Small intestine (tissue), 16 donors: ENCODE measurements at places on chromosomes 6 and 20. TPM values are rescaled to one million over a fixed set of nuclear protein-coding genes. Genes with fewer than 3 reads are reported as not detected.

KHDRBS2 gene
- 9.0 TPM for polyA plus RNA-seq

GRCh38 chr6:31717499-31718222, 2.5 kb downstream of the LY6G6D start:
- no peak for DNase-seq
- H3K4me1 ChIP-seq = no peaks in the 10 kb centered on the region
- H3K36me3 ChIP-seq = no peaks in the 10 kb centered on the region

DNA sequence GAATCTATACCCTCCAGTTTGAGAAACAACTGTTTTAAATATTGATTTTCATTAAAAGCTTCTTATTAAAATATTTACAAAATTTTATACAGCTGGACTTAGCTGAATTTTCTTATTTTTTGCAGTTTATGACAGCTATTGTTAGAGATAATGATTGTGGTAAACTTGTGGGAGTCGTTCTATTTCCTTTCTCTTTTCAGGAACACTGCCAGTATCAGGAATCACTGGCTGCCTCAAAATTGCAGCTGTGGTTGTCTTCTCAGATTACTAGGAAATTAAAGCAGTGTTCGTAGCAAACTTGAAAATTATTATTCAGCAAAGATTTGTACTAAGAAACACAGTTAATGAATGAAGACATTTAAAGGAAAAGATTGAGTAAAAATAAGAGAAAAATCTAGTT, 311.0 kb downstream of the CENPW start:
- no peaks in the 10 kb centered on the region for H3K4me1 ChIP-seq
- no peaks in the 10 kb centered on the region for H3K36me3 ChIP-seq
- H3K4me3 ChIP-seq = no peak overlapping the region

PGK2 gene
- polyA plus RNA-seq = not detected

DNA sequence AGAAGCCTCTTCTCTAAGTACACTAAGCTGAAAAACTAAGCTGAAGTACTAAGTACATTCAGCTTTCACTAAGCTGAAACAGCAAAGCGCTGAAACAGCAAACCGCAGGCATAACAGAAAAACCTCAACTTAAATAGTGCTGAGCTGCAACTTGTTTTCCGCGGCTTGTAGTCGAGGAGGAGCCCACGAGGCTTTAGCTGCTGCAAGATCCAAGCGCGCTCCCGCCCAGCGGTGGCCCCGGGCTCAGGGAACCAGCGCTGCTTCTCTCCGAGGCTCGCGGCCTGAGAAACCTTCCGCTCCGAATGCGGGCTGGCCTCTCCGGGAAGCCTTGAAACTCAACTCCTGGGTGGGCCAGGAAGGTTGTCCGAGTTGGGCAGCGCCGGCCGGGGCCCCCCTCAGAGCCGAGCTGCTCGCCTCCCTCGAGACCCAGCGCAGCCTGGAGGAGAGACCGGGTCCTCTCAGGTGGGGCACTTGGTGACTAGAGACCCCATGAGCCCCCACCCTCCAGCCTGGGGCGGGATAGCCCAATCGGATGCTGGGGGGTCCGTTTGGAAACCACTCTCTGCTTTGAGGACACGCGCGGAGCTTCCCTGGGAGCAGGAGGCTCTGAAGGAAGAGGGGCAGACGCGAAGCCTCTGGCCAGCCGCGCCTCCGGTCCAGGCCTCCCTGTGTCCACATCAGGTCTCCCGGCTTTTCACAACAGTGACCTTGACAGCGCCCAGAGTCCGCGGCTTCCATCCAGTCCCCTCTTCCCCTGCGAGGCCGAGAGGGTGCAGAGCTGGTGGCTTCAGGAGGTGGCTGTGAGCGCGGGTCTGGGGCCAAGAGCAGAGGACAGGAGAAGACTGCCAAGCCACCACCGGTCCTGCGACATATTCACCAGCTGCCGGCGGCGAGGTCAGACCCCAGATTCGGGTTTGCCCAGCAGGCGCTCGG, 38.1 kb upstream of the HLA-E start:
- DNase-seq = peak; percentile 48
- no peak overlapping the region for H3K4me3 ChIP-seq
- no peaks in the 10 kb centered on the region for H3K36me3 ChIP-seq
- no peaks in the 10 kb centered on the region for H3K4me1 ChIP-seq

GRCh38 chr6:33757906-33758305, 11.2 kb upstream of the IP6K3 start:
- no peak overlapping the region for H3K4me3 ChIP-seq
- no peaks in the 10 kb centered on the region for H3K4me1 ChIP-seq
- no peaks in the 10 kb centered on the region for H3K36me3 ChIP-seq
- DNase-seq = no peak
- no peak overlapping the region for H3K27ac ChIP-seq

- no peaks in the 10 kb centered on the region for H3K27me3 ChIP-seq
- DNase-seq = peak; percentile 64
- no peaks in the 10 kb centered on the region for H3K36me3 ChIP-seq
- H3K4me3 ChIP-seq = no peak overlapping the region
- no peak overlapping the region for H3K27ac ChIP-seq
Measured at GRCh38 chr6:5190507-5190906, 70.2 kb downstream of the LYRM4 start.

DNA sequence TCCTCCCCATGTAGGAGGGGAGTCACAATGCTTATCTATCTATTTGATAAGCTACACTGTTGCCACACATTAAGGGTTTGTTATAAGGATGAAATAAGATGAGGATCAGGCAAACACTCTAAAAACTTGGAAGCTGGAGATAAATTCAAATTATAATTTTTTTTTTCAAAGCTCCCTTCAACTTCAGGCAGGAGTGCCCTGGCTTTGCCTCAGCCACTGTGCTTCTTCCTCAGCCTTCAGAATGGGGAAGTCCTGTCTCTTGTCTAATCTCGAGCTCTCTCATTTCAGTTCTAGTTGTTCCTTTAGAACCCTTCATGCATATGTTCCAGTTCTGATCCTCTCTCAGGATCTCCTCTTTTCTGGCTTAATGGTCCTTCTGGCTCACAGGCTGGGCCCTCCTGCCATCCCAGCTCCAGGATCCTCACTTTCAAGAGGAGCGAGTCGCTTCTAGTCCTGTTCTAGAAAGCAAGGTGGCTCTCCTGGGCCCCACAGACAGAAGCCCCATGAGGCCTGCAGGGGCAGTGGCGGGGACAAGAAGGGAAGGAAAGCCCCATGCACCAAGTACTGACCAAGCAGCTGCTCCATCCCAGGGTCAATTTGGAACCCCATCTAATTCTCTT, 164.3 kb downstream of the VEGFA start:
- DNase-seq = no peak
- no peaks in the 10 kb centered on the region for H3K4me1 ChIP-seq
- no peak overlapping the region for H3K4me3 ChIP-seq
- no peaks in the 10 kb centered on the region for H3K36me3 ChIP-seq
- no peak overlapping the region for H3K27ac ChIP-seq
- H3K27me3 ChIP-seq = no peaks in the 10 kb centered on the region

- no peaks in the 10 kb centered on the region for H3K36me3 ChIP-seq
- no peaks in the 10 kb centered on the region for H3K27me3 ChIP-seq
- H3K4me3 ChIP-seq = no peak overlapping the region
- H3K4me1 ChIP-seq = peaks cover 29% of the 10 kb centered on the region
Measured at GRCh38 chr6:36313649-36313936, 23.1 kb downstream of the BNIP5 start.

GRCh38 chr6:47352966-47353365, 43.3 kb upstream of the TNFRSF21 start:
- DNase-seq = no peak
- H3K27me3 ChIP-seq = no peaks in the 10 kb centered on the region
- no peaks in the 10 kb centered on the region for H3K4me1 ChIP-seq
- no peaks in the 10 kb centered on the region for H3K36me3 ChIP-seq

RRAGD gene
- polyA plus RNA-seq = 63.9 TPM

DNA sequence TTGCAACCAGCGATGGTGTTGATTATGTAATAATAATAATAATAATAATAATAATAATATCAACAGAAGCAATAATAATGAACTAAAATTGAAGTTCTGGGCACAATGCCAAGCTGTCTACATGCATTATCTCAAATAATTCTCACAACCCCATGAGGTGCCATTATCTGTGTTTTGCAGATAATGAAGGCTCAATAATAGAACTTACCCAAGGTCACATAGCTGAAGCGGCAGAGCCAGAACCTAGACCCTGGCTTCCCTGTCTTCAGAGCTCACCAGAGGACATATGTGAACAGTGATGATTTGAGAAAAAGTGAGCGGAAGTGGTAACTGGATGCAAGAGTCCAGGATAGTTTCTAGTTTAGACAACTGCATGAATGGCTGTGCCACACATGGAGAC, 91.0 kb downstream of the HIVEP1 start:
- no peaks in the 10 kb centered on the region for H3K27me3 ChIP-seq
- no peaks in the 10 kb centered on the region for H3K4me1 ChIP-seq
- peak; percentile 5 for DNase-seq
